Stimulated activated CD8-positive, alpha-beta memory T cell treated with anti-CD3 and anti-CD28 coated beads, Interleukin-2, amount 100 ng/mL, for 1 hour (primary cell): ENCODE measurements at places on chromosomes 7 and 10.

- DNase-seq: no peak
These were observed 95.5 kb downstream of the OTUD1 start for GRCh38 chr10:23534326-23534725.

- DNase-seq: no peak
These were observed 1.1 kb downstream of the VGF start for GRCh38 chr7:101164071-101164840.

- no peak for DNase-seq
These were observed 64.8 kb upstream of the SDK1 start for GRCh38 chr7:3236268-3236667.

DNA sequence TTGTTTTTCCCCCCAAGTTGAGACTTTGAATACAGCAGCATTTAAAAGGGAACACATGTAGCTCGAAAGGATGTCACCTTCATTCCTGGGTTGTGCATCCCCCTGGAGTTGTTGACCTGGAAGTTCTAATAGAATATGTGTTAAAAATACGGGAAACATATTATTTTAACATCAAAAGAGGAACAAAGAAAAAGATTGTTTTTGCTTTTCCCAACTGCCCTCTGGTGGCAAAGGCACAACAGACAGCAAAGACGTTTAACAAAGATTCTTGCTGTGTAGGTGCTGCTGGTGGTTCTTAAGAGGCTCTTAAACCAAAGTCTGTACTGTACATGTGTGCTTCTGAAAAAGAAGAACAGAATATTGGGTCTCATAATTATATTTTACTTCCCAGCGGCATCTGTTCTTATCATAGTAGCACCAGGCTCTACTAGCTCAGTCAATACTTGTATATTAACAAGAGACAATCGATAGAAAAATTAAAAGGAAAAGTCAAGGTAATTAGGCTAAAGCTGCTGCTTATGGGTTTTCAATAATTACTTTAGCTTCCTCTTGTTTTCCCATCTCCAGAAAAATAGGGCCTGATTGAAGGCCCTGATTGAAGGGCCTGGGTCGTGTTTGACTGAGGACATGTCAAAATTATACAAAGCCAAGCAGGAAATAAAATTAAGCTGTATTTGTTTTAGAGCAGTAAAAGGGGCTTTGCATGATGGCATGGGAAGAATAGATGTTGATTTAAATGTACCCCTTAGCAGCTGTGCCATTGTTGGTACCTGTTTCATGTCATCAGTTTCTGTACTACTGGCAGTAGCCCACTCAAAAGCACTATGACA lies 384.2 kb upstream of the LRGUK start:
- DNase-seq: no peak

DNA sequence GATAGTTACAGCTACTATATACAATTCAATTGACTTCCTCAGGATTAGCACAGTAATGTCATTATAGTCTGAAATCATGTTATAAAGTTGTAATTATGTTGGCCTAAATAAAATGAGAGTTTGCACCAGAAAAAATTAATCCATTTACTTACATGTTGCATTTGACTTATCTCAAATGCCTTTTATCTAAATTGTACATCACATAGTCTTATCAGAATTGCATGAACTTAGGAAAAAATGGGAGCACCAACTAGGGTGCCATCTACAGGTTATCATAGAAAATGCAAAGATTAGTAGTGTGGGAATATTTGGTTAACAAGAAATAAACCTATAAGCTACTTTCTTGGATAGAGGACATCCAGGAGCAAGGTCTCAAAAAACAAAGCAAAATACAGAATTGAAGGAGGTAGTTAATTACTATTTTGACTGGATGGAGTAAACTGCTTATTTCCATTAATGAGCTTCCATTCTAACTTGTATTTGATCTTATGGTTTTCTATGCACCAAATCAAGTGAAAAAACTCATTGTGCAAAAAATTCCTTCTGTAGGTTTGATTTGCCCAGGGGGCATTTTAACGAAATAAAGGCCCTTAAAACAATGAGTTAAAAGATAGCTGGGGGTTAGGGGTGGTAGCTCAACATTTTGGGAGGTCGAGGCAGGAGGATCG lies 60.0 kb upstream of the ORC5 start:
- DNase-seq: no peak

- no peak for DNase-seq
These were observed at the start of gene EVX1 for GRCh38 chr7:27242555-27243339. TSS of gene EVX1 (plus strand) at chr7:27242802. CDS start at chr7:27243031, 229 bp downstream.

- no peak for DNase-seq
These were observed 11.3 kb upstream of the TSPAN15 start for GRCh38 chr10:69439813-69440506.

- no peak for DNase-seq
These were observed 37.3 kb downstream of the HDAC9 start for GRCh38 chr7:18532813-18533212.

DNA sequence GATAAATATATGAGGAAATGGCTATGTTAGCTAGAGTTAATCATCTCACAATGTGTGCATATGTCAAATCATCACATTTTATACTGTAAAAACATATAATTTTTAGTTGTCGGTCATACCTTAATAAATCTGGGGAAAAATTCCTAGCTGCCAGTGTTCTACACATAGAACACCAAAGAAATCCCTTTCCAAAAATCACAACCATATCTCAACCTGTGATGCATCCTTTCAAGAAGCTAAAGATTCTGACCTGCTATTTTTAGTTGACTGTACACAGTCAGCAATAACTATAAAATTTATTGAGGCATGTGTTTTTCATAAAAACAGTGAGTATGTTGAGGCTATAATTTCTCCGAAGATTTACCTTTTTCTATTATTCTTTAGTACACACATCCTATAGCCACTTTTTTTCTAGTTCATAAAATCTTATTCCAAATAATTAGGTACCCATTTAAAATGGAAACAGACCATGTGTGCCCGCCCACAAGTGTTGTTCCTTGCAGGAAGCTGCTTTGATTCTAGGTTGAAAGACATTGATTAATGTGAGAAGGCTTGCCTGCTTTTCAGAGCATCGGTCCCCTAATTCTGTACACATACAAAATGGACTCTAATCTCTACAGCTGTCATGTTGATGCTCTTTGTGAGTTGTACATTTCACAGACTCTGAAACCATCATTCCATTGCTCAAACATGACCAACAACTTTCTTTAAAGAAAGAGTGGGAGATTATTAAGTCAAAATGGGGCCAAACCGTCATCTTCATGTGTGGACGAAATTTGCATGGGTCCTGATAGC lies 117.5 kb upstream of the LRRN3 start:
- DNase-seq: no peak

- no peak for DNase-seq
These were observed 45.5 kb upstream of the SLC29A4 start for GRCh38 chr7:5237286-5237685.

DNA sequence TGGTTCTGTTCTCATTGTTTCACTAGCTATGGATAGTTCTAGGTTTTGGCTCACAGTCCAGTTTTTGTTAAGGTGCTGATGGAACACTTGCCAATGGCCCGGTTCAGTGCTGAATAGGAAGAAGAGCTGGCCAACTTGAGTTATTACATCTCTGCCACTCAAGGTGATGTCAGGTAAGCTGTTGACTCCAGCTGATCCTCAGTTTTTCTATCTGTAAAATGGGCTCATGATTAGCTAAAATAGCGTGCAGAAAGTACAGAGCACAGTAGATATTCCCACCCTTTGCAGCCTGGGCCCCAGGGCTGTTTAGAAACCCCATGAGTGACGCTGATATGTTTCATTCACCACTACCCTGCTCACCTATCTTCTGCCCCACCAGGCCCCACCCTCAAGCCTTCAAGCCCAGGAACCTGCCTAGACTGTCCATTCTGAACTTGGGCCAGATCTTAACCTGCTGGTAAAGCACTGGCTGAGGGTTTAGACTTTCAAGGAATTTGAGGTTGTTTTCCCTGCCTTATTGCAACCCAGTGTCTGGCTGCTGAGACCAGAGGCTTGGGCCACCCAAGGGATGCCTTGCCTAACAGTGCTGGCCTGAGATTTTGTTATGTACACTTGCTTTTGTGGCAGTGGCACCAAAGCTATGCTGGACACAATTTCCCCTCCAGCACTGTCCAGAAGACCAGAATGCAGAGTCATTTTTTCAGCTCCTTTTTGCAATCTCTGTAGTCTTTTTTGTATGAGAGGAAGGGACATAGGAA lies 378.2 kb upstream of the ZMIZ1 start:
- DNase-seq: no peak

DNA sequence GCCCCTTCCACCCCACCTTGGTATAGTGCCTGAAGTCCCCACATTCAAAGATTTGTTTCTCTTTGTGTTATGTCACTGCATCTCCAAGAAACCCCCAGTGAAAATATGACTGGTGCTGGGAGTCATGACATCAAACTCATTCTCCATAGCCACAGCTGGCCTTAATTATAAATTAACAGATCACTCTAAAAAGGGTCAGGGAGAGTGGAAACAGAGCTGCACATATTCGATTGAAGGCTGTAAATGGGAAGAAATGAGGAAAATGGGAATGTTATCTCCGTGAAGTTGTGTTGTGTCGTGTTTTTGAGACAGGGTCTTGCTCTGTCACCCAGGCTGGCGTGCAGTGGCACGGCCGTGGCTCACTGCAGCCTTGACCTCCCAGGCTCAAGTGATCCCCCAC lies 24.2 kb upstream of the NUP42 start:
- DNase-seq: no peak

- DNase-seq: no peak
These were observed 83.8 kb upstream of the GRB10 start for GRCh38 chr7:50866343-50867033.

DNA sequence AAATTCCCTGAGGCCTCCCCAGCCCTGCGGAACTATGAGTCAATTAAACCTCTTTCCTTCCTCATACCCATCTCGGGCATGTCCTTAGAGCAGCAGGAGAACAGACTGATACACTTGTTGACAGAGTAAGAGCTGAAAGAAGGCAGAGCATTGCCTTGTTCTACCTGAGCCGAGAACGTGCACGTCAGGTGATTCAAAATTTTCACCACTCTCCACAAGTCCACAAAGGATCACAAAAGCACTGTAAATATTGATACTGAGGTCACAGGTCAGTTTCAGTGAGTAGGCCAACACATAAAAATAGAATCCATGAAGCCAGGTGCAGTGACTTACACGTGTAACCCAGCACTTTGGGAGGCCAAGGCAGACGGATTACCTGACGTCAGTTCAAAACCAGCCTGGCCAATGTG lies 27.8 kb downstream of the DCLRE1C start:
- no peak for DNase-seq

DNA sequence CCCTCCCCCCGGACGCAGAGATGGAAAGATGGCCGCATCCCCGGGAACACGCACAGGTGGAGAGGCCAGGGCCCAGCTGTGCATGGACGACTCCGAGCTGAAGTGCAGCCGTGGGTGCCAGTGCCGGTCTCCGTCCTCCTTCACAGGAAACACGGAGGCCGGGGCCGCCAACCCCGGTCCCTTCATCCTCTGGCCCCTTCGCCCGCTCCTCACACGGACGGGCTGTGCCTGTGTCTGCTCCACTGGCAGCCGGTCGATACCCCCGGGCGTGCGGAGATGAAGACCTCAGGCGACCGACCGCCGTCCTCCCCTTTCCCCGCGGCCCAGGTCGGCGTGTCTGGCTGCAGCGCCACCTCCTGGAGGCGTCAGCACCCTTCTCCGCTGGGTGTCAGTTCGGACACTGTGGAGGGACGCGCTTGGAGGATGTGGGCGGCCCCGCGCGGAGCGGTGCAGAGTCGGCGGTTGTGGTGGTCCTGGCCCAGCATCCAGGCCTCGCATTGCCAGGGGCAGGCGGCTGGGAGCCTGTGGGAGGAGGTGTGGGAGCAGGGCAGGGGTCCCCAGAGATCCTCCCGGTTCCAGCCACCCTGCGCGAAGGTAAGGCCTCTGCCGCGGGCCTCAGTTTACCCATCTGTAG lies 9.9 kb downstream of the ZNF511 start:
- peak; percentile 50 for DNase-seq

DNA sequence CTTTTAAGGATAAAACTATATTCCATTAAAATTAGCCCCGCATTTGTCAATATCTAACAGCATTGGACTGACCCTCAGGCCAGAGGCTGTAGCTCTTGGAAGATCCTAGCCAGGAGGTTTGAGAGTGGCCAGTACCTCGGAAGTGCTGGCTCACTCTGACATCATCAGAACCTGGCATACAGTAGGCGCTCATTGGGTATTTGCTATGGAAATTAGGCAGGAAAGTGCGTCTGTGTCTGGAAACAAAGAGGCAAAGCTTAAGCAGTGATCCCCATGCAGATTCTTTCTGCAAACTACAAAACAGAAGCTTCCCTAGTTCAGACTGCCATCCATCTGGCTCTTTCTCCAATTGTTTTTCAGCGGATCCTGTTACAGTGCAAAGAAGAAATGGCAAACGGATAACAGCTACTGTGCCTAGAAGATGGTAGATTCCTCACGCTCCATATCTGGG lies 1.7 kb upstream of the PRKCQ start:
- no peak for DNase-seq

DNA sequence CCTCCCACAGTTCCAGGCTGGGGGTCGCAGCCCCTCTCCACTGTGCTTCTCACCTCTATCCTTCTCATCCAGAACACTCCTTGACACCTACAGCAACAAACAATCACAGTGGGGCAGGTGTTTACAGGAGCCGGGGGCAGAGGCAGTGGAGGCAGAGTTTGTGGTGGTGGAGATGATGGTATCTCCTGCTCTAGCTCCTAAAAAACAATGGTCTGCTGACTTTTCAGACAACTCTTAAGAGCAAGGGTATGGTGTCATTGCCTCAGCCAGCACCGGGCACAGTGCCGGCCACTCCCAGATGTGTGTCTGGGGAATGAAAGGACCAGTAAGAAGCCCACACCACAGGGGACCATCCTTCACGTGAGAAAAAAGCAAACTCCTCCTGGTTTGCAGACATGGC lies 36.3 kb upstream of the ANTXRL start:
- DNase-seq: no peak

DNA sequence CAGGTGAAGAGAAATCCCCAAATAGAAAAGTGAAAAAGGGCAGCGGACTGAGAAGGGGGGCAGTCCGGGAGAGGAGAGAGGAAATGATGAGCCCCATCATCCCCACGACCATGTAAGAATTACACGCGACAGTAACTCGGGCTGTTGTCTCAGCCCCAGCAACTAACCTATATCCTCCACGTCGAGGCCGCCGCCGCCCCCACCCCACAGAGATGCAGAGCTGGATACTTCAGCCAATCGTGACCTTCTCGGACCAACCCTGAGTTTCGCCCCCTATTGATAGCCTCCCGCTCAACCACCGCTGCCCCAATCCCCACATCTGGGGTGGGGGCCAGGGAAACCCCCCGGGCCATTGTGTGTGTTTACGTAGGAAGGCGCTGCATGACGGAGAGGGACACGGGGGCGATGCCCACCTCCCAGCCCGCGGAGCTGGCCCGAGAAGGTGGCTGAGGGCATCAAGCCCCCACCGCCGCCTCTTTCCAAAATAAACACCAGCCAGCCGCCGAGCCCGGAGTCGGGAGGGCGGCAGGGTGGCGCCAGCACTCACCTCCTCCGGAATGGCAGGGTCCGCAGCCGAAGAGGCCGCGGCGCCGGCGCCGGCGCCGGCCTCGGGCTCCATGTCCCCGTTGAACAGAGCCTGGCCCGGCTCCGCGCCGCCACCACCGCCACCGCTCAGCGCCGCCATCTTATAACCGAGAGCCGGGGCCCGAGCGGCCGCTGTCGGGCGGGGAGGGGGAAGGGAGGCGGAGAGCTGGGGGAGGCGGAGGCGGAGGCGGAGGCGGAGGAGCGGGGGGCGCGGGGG lies 509 bp downstream of the BRAF start:
- peak; percentile 34 for DNase-seq

GRCh38 chr10:117016266-117016665 lies 11.3 kb upstream of the SHTN1 start:
- DNase-seq: no peak
